Dermis blood vessel endothelial cell (primary cell): ENCODE measurements at places on chromosomes 7 and 10. TPM values are rescaled to one million over a fixed set of nuclear protein-coding genes. Genes with fewer than 3 reads are reported as not detected.

GRCh38 chr7:150806863-150807262 lies 6.3 kb downstream of the TMEM176A start:
- no peak for DNase-seq

DNA sequence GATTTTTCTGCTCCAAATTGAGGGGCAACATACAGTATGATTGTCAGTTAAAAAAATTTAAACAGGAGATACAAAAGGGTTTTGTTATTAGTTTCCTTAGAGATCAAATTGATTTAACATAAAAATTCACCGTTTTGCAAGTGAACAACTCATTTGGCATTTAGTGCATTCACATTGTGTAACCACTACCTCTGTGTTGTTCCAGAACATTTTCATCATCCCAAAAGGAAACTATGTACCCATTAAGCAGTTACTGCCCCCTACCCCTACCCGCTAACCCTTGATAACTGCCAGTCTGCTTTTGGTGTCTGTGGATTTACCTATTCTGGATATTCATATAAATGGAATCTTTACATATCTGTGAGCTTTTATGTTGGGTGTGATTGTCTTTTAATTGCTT lies 3.1 kb downstream of the ZRANB1 start:
- no peak for DNase-seq

- no peak for DNase-seq
Measured at GRCh38 chr10:6133331-6134098, 44.7 kb downstream of the RBM17 start.

DNA sequence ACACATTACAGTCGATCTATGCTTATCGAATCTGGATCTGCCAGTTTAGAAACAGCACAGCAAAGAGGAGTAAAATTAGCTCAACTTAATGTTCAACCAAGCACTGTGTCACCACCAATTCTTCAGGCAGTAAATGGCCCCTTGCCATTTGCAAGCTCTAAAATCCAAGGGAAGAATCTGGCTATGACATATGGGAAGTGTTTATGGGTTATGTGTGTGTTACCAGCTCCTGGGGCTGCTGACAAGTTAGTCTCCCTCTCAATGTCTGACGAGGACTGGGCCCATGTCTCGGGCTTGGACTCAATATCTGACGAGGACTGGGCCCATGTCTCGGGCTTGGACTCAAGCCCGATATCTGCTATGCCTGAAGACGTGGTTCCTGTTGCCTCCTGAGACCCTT lies 5.7 kb upstream of the ITIH2 start:
- DNase-seq, result no peak

- no peak for DNase-seq
Measured at GRCh38 chr7:142607351-142607750, 141.9 kb upstream of the PRSS1 start.

- DNase-seq, result no peak
Measured at GRCh38 chr10:35349389-35349915, 13.1 kb downstream of the CCNY start.

GRCh38 chr7:87027900-87028299 lies 31.6 kb downstream of the ELAPOR2 start:
- no peak for DNase-seq

- peak; percentile 71 for DNase-seq
Measured at GRCh38 chr10:45249978-45250693, 65.3 kb downstream of the OR13A1 start.

- DNase-seq, result no peak
Measured at GRCh38 chr10:122419016-122419415, 35.4 kb upstream of the ARMS2 start.

GRCh38 chr10:21403256-21404015 lies 122.0 kb downstream of the SKIDA1 start:
- no peak for DNase-seq

DNA sequence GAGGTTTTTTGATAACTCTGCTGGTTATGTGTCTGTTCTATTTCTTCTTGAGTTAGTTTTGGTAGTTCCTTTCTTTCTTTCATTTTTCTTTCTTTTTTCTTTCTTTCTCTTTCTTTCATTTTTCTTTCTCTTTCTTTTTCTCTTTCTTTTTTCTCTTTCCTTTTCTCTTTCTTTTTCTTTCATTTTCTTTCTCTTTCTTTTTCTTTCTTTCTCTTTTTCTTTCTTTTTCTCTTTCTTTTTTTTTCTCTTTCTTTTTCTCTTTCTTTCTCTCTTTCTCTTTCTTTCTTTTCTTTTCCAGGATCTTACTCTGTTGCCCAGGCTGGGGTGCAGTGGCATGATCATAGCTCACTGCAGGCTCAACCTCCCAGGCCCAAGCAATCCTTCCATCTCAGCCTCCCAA lies 20.4 kb upstream of the RHBDD2 start:
- DNase-seq, result no peak

DNA sequence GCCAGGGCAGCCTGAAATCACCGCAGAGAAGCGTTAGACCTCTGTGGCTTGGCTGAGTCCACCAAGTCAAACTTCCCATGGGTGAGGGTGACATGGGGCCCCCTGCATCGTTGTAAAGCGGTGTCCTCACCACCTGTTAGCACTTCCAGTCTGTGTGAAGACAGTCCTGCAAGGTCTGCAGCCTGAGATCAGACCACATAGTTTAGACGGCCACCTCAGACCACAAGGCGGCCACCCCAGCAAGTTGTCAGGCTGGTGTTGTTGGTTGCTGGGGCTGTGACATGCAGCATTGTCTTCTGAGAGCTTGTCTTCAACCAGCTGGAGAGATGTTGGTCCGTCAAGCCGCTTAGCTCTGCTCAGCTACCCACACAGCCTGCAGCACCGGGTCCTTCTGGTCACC lies 44.1 kb upstream of the TARP start:
- DNase-seq, result no peak

- DNase-seq, result no peak
Measured at GRCh38 chr10:108817584-108817983, 1105.7 kb downstream of the XPNPEP1 start.

GRCh38 chr10:49280001-49280408 lies 19.0 kb upstream of the C10orf71 start:
- DNase-seq, result peak; percentile 29

- no peak for DNase-seq
Measured at GRCh38 chr7:957418-958220, 3.1 kb upstream of the ADAP1 start.

DNA sequence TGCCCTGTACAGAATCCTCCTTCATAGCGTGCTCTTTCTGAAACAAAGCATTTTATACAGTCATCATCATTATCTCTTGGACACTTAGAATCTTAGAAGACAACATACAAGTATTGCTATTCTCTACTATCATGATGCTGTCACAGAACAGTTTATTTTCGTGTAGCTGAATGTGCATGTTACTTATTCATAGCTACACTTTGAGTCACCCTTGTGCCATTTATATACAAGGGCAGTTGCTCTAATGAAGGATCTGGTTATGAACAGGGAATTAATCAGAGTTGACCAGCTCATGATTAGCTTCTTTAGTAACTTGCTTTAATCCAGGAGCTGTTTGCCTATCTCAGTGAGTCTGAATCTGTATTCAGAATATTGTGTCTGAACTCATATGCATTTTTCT lies 11.2 kb downstream of the CASP2 start:
- no peak for DNase-seq

- DNase-seq, result no peak
Measured at GRCh38 chr10:77492368-77492994, 145.1 kb downstream of the KCNMA1 start.

DNA sequence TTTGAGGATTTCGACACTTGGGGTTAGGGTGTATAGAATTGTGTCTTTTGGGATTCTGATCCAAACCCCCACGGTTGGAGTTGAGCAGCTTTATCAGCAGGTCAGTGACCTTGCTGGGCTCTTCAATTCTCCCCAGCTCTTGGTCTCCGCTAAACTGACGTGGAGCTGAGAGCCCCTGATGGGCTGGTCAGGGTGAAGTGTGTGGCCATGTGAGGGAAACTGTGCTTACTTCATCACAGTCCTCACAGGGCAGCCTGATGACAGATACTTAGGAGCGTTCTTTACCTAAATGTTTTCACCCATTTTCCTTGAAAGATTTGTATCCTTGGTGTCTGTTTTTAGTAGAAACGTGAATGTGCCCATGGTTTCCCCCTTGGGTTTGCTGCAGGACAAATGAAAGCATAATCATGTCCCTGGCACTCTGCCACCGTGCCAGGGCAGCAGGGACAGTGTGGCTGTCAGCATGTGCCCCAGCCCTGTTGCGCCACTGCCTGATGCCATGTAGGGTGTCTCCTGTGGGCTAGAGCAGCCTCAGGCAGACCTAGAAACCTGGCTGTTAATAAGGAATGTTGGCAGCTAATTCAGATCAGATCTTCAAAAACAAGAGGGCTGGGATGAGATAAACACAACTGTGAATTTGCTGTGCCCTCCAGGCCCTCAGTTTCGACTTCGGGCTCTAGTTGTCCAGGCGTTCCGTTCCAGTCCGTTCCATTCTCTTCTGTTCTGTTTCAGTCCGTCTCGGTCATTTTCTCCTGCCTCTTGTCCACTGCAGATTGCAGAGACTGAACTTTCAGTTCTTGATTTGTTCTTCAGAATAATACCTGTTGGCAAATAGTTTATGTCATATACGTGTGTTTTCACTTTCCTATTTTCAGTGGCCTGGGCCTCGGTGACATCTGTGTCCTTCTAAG lies 96.8 kb downstream of the TRRAP start:
- DNase-seq, result no peak

DNA sequence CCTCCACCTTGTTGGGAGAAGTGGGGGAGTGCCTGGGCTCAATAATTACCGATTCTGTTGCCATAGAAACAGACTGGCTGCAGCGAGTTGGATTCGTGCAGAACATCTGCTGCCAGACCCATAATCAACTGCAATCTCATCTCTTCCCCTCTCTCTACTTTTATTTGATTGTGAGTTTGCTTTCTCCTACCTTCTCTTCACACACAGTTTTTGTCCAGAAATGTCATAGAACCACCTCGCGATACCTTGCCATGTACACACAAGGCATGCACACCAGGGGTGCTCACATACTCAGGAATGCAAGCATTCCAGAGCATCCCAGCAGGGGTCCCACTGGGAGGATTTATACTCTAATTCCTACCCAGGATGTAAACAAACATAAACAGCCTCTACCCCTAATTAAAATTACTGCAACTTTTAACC lies 262.2 kb upstream of the AOAH start:
- DNase-seq, result no peak

GRCh38 chr7:51308696-51309095 lies 7.9 kb downstream of the COBL start:
- no peak for DNase-seq

DNA sequence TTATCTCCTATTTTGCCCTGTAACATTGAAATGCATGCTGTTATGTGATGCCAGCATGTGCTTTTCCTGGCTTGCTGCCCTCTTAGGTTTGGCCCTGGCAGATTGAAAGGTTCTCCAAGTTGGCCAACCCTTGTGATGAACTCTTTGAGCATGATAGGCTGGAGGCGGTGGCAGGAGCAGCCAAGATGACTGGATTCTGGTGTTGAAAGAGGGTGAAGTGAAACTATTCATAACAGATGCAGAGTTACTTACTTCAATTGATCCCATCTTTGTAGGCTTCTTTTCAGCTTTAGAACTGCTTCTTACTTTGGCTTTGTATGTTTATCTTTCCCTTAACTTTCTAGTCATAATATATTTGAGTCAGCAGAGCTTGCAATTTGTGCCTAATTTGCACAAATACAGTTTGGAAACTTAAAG lies 57.6 kb downstream of the BICC1 start:
- DNase-seq, result no peak

DNA sequence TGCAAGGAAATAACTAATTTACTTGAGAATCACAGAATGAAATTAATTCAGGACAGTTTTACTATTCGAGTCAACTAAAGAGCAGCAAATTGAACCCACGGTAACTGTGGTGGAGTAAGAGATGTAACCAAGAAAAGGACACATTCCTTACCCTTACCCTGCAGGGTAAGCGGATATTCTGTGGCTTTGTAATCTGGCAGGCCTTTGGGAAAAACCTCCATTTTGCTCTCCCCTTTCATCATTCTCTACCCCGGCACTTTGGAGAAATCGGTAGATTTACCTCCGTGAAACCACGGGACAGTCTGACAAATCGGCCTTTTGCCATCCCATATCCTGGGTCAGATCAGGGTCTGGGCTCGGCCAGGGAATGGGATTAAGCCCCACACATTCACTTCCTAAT lies 18.4 kb downstream of the RCC1L start:
- no peak for DNase-seq

GRCh38 chr10:59106441-59106840 lies 70.0 kb upstream of the PHYHIPL start:
- DNase-seq, result no peak

DGKB gene
- not detected in 2 replicates for total RNA-seq

TUBB8 gene
- 0.09 TPM in 1 of 2 replicates, not detected in the other for total RNA-seq

UNC5B gene
- total RNA-seq, result 12.1 and 15.1 TPM in 2 replicates

ATRNL1 gene
- 0.17 and 1.5 TPM in 2 replicates for total RNA-seq

INA gene
- 0.14 TPM in 1 of 2 replicates, not detected in the other for total RNA-seq

INHBA gene
- total RNA-seq, result 0.60 and 1.0 TPM in 2 replicates

LRGUK gene
- total RNA-seq, result 0.05 and 0.17 TPM in 2 replicates

PRF1 gene
- not detected in 2 replicates for total RNA-seq
